ENCODE measurements at places on chromosomes 1 and 21.

DNA sequence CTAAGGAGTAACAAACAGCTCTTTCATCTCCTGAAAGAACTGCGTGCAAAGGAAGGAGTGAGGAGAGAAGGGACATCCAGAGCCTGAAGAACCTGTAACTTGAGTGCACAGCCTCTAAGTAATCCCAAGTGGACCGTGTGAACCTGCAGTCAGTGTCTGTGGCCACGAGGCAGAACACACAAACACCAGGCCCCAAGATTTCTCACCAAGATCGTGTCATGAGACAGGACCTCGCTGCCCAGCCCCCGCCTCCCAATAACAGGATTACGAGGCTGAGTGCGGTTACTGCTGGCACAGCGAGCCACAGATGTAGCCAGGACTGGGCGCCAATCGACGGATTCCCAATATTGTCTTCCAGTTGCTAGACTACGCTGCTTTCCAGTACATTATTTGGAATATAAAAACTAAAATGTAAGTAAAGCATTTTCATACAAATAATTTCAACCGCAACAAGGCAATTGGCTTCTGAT is 101.3 kb upstream of the SLC25A33 start:
- no peak for DNase-seq

DNA sequence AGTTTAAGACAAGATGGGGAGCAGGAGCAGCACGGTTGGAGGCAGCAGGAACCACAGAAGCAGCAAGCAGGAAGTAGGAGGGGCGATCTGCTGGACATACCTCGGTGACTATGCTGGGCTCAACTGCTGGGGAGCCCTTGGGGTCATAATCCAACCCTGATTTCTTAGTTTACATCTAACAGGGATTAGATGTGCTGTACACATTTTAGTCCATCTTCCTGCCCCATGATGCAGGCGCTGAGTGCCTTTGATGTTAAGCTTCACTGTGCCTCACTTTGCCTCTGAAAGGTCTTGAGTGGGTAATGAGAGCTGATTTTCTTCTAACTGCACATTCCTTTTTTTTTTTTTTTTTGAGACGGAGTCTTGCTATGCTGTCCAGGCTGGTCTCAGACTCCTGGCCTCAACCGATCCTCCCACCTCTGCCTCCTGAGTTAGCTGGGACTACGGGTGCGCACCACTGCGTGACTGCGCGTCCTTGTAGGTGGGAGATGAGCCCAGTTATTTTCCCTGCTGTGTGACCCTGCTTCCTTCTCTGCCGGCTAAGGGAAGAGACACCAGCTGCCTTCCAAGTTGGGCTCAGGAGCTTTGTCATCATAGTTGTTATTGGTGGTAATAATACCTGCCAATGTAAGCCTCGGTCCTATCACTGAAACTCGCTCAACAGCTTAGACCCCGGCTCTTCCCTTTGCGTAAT is 1.1 kb upstream of the RCAN3 start:
- no peak for DNase-seq

DNA sequence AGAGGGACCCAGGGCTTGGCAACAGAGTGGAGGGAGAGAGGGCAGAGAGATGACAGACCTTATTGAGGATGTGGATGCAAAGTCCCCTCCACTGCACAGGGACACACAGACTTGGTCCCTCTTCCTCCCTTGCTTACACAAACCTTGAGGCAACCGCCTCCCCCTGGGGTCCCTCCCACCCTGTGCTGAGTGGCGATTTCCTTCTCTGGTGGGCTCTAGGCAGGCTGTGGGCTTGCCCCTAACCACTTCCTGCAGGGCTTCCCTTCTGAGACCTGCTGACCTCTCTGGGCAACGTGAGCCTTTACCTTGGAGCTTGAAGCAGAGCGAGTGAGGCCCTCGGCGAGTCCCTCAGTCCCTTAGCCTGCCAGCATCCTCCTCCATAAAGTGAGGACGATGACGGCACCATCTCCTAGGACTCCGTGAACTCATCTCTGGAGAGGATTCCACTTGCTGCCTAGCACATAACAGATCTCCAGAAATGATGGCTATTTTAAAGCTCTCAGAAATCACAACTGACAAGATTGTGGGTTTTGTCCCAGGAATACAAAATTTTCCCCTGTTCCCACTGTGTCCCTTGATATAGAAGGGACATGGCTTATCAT is 25.0 kb downstream of the KIAA1614 start:
- DNase-seq = no peak

DNA sequence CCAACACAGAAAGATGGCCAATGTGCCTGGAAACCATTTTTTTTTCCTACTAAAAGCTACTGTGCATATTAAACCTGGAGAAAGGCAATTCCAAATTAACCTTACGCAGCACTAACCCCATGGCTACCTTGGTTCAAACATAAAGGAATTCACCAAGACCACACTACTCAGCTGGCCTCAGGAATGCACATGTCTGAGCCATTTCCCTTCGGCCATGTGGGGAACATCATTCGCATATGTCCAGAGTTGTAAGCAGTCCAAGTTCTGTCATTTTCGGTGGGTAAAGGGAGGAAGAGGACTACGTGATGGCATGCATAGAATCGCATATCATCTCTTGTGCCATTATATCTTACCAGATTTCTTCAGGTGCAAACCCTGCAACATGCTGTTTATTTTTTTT is 175.4 kb downstream of the NTMT2 start:
- DNase-seq = no peak

Measured in stimulated activated CD4-positive, alpha-beta T cell treated with anti-CD3 and anti-CD28 coated beads, Interleukin-1b, Interleukin-23, amount 100 ng/mL, for 24 hours (primary cell).